ENCODE measurements at places on chromosomes 13 and 19. TPM values are rescaled to one million over a fixed set of nuclear protein-coding genes. Genes with fewer than 3 reads are reported as not detected.

DNA sequence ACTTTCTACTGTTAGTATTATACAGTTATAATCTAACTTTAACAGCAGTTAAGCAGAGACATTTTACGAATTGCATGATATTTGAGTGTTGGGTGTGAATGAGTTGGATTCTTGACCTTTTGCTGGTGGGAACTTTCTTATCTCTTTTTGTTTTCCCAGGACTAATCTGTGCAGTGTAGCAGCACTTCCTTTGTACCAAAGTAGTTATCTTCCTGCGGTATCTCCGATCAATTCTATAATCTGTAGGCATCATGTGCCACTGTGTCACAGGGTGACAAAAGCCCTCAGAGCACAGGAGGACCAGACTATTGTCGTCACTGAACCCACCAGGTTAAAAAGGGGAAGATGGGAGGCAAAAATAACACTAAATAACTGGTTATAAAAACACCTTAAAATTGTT is 823.5 kb downstream of the GPC5 start:
- no peaks in the 10 kb centered on the region for H3K27me3 ChIP-seq
- no peak overlapping the region for H3K27ac ChIP-seq
- H3K4me1 ChIP-seq = no peaks in the 10 kb centered on the region
- DNase-seq = no peak

GRCh38 chr19:3292958-3293529 is 68.6 kb downstream of the CELF5 start:
- H3K4me1 ChIP-seq = no peaks in the 10 kb centered on the region
- no peaks in the 10 kb centered on the region for H3K36me3 ChIP-seq
- no peaks in the 10 kb centered on the region for H3K27me3 ChIP-seq
- H3K27ac ChIP-seq = no peak overlapping the region

DNA sequence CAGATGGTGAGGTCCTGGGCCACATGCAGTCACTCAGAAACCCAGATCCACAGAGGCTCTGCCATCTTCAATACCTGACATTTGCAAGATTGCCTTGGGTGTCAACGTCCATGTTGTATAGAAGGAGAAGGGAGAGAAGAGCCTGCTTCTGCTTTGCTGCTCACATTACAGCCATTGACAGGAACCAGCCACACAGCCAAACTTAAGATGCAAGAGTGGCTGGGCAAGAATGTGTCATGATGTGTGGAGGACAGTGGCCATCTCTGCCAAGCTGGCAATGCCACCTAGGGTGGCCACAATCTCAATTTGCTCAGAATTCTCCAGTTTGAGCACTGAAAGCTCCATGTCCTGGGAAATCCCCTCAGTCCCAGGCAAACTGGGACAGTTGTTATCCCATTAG is 25.9 kb upstream of the SERPINE3 start:
- H3K27ac ChIP-seq = no peak overlapping the region
- no peak overlapping the region for H3K4me3 ChIP-seq
- H3K36me3 ChIP-seq = no peaks in the 10 kb centered on the region
- H3K27me3 ChIP-seq = peaks cover 2% of the 10 kb centered on the region
- H3K4me1 ChIP-seq = no peaks in the 10 kb centered on the region

- H3K36me3 ChIP-seq = no peaks in the 10 kb centered on the region
- peaks cover 10% of the 10 kb centered on the region for H3K4me1 ChIP-seq
- peaks cover 10% of the 10 kb centered on the region for H3K27me3 ChIP-seq
- peak overlapping the region; percentile 77 for H3K4me3 ChIP-seq
Observed at GRCh38 chr19:7294558-7295212, 471 bp upstream of the INSR start.

DNA sequence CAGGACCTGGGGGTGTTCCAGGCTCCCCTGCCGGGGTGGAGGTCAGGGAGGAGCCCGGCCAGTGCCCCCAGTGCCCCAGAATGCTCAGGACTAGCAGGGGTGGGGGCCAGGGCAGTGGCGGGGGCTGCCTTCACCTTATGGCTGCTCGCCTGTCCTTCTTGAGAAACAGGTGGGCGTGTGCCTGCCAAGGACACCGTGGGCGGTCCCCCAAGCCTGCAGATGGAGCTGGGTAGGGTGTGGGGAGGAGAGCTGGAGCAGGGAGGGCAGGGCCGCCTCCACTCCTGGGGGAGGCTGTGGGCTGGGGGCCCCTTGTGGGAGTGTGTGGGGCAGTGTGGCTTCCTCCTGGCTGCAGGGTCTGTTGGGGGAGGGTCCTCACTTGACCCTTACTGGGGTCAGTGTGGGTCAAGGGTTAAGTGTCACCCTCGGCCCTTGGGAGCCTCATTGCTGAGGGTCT is 160.1 kb downstream of the KDM4B start:
- no peak for DNase-seq
- H3K36me3 ChIP-seq = no peaks in the 10 kb centered on the region
- H3K27ac ChIP-seq = peak overlapping the region; percentile 72
- H3K27me3 ChIP-seq = no peaks in the 10 kb centered on the region

GRCh38 chr13:22800526-22801401 is 380.0 kb upstream of the SGCG start:
- no peak overlapping the region for H3K27ac ChIP-seq
- H3K4me1 ChIP-seq = peaks cover 1% of the 10 kb centered on the region
- no peaks in the 10 kb centered on the region for H3K36me3 ChIP-seq
- H3K27me3 ChIP-seq = peaks cover 8% of the 10 kb centered on the region
- DNase-seq = no peak
- H3K4me3 ChIP-seq = no peak overlapping the region

DNA sequence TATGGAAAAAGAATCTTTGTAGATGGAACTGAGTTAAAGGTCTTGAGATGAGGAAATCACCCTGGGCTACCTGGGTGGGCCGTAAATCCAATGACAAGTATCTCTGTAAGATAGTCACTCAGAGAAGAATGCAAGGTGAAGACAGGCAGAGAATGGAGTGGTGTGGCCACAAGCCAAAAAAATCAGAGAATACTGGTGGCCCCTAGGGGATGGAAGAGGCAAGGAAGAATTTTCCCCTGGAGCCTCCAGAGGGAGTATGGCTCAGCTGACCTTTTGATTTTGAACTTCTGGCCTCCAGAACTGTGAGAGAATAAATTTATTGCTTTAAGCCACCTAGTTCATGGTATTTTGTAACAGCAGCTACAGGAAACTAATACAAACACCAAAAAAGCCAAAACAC is 32.7 kb upstream of the CSNK1A1L start:
- no peaks in the 10 kb centered on the region for H3K4me1 ChIP-seq
- DNase-seq = no peak
- no peaks in the 10 kb centered on the region for H3K36me3 ChIP-seq

The C13orf46 gene
- 16.2 TPM for total RNA-seq

The ZNF813 gene
- total RNA-seq = 11.0 TPM

The EMP3 gene
- 275 TPM for total RNA-seq
